ENCODE measurements at places on chromosomes 5 and 9.

GRCh38 chr5:172096207-172096940 is 89.9 kb upstream of the FBXW11 start:
- no peak for DNase-seq

DNA sequence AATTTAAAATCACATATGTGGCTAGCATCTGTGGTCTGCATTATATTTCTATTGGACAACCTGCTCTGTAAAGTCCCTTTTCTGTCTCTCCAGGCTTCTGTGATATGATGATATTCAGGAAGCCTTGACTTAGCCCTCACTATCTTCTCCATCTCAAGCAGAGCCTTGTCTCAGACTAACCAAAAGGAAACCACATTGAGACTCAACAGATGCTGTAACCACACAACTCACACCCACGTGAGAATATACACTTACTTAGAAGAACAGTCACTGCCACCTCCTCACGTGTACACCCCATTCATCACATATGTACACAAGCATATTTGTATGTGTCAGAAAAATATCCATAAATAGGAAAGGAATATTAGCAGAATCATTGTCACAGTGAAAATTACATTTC is 33.6 kb downstream of the HTR4 start:
- DNase-seq = no peak

GRCh38 chr5:64140018-64140417 is 25.6 kb upstream of the RNF180 start:
- no peak for DNase-seq

DNA sequence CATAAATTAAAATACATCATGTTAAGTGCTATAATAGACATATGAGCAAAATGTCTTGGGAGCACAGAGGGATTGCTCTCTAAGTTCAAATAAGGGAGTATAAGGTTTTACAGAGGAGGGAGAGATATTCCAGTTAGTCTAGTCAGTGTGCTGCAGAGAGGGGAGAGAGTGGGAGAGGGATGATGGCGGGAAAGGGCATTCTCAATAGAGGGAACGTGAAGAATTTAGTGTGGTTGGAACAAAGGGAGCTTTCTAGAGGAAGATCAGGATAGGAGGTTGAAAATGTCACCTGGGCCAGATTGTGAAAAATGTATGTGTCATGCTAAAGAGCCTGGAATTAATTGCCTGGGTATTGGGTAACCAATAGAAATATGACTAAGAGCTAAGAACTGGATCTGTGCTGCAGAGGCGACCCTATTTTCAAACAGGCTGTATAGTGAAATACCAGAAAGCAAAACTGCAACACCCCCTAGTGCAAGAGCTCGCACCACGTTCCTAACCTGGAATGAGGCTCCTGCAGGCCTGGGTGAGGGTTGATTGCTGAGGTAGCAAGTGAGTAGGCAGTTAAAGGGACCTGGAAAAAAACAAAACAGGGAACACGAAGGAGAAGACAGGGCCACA is 791.8 kb upstream of the C9orf72 start:
- no peak for DNase-seq

- no peak for DNase-seq
Observed at GRCh38 chr9:125902214-125902613, 155.0 kb downstream of the PBX3 start.

- no peak for DNase-seq
Observed at GRCh38 chr5:78547183-78547582, 101.4 kb downstream of the LHFPL2 start.

GRCh38 chr5:32733590-32734340 is 22.6 kb downstream of the NPR3 start:
- DNase-seq = no peak

- DNase-seq = no peak
Observed at GRCh38 chr5:17216974-17217492, 398 bp upstream of the BASP1 start.

- DNase-seq = no peak
Observed at GRCh38 chr9:109016132-109016531, 2.8 kb upstream of the CTNNAL1 start.

GRCh38 chr5:5795074-5795771 is 372.7 kb downstream of the ICE1 start:
- no peak for DNase-seq

GRCh38 chr9:124381170-124381945 is 33.9 kb downstream of the PSMB7 start:
- no peak for DNase-seq

GRCh38 chr9:17394881-17395510 is 183.9 kb upstream of the SH3GL2 start:
- no peak for DNase-seq

GRCh38 chr9:36328798-36329411 is 70.7 kb upstream of the GNE start:
- DNase-seq = peak; percentile 74

GRCh38 chr5:6872441-6873160 is 159.4 kb downstream of the TENT4A start:
- DNase-seq = no peak

GRCh38 chr5:89071941-89072331 is 189.0 kb upstream of the MEF2C start:
- DNase-seq = no peak

DNA sequence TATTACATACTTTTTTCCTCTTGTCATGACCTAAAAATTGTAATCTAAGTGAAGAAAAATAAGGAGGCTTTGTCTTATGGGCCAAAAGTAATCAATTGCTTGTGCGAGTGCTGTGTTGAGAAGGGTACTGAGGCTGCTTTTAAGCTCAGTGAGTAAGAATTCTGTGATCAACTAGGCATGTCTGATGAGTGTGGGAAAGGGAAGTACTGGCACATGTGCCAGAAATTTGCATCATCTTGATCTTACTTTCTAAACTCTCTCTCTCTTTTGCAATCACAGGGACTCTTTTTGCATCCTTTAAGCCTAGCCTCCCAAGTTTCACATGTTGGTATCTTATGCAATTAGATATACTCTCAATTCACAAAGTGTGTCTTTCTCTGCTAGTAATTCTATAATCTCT is 329.9 kb downstream of the KIF4B start:
- DNase-seq = no peak

GRCh38 chr9:3760031-3760430 is 234.2 kb upstream of the RFX3 start:
- DNase-seq = no peak

DNA sequence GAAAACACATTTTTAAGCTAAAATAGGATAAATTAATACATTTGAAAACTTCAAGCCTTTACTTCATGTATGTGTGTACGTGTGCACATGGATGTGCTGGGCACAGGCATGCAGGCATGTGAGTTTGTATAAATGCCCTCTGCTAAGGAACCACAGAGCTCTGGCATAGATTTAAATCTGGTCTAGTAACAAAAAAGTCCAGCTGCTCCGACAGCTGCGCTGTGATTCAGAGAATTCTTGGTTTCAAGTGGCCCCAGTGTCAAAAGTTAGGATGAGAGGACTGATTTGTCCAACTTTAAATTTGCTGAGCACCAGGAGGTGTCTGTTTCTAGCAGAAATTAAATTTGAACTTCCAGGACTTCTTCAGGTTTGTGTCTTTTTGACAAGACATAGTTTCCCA is 203.7 kb upstream of the TUT7 start:
- no peak for DNase-seq

DNA sequence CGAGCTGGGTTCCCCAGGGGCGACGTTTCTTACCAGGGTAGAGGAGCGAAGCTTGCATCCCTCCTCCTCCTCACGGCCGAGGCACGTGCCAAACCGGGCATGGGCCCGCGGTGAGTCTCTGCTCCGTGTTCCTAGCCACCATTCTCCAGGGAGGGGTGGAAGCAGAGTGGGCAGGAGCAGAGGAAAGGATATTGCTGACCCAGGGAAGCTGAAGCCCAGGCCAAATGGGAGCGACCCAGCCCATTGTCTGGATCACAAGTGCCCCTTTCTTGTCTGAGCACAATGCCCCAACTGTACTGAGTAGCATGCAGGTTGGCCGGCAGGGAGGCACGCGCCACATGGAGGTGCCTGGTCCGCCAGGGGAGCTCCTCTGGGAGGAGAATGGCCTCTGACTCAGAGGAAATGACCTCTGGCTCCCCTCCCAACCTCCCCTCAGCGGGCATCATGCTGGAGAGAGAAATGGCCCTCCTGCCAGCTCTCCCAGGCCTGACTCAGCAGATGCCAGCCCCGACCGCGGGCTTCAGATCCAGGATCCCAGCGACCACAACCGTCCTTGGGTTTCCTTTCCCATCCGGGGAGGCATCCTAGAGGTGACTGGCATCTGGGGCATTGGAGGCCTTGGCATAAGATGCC is 1.1 kb downstream of the PRR7 start:
- no peak for DNase-seq

- DNase-seq = no peak
Observed at GRCh38 chr5:6362846-6363245, 15.5 kb downstream of the MED10 start.

- no peak for DNase-seq
Observed at GRCh38 chr5:119273391-119273839, 82.4 kb upstream of the TNFAIP8 start.

GRCh38 chr9:117919538-117919937 is 215.3 kb downstream of the TLR4 start:
- no peak for DNase-seq

- no peak for DNase-seq
Observed at GRCh38 chr5:92635001-92635461, 946.0 kb downstream of the NR2F1-AS1 start.

DNA sequence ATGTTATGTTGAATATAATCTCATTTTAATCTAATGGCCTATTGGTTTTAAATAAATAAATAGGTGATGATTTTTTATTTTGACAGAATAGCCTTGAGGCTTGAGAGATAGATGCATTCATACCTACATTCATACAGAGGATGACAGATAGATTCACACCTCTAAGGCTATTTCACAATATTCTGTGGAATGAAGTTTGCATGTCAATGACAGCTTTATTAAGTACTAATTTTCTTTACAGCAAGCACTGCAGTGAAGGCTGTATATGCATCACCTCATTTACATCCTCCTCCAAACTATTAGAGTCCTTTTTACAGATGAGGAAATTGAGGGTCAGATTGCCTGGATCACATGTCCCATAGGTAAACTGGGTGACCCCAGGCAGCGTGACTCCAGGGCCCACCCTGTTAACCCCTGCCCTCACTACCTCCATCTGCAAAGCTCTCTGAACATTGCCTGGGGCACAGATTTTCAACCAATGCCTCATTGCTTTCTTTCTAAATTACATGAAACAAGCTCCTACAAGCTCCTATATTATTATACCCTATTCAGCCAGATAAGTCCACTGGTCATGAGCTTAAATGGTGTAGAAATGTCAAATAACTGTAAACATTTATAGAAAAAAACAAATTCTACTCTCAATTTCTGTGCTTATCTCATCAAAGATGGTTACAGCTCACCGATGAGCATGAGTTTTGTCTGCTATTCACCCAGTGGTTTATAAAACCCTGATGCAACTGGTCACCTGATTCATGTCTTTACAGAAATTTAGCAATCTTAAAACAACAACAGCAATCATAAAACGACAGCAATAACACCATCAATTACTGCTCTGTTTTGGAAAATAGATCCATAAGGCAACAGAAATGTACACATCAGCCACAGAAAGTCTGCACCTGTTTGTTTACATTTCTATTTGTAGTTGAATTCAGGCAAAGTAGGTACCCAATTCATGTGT is 338.0 kb downstream of the NSG2 start:
- DNase-seq = no peak

DNA sequence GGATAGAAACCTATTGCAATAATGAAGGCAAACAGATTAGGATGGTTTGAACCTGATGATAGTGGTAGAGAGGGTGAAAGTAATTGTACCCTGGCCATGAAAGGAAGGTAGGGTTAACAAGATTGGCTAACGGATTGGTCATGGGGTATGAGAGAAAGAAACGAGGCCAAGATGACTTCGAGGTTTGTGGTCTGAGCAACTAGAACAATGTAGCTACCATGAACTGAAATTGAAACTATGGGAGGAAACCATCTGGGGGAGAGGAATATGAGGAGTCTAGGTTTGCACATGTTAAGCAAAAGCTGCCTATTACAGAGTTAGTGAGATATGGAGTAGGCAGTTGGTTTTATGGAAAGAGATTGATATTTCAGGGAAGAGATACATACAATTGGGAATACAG is 406.0 kb downstream of the PRELID2 start:
- no peak for DNase-seq

- no peak for DNase-seq
Observed at GRCh38 chr9:111074395-111074794, 36.1 kb upstream of the LPAR1 start.

DNA sequence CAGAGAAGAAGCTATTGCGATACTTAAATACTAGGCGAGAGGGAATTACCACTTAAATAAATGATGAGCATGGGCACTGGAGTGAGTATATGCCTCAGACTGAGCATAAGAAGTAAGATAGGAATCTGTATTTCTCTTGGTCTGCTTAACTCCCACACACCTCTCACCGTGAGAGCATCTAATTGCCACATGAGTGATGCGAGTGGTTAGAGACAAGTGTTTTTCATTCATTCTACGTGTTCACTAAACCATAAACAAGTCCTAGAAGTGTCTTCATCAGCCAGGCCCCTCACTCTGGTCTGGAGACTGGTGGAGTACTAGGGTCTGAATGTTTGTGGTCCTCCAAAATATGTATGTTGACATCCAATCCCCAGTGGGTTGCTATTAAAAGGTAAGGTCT is 150.2 kb upstream of the SLC12A2 start:
- DNase-seq = no peak

DNA sequence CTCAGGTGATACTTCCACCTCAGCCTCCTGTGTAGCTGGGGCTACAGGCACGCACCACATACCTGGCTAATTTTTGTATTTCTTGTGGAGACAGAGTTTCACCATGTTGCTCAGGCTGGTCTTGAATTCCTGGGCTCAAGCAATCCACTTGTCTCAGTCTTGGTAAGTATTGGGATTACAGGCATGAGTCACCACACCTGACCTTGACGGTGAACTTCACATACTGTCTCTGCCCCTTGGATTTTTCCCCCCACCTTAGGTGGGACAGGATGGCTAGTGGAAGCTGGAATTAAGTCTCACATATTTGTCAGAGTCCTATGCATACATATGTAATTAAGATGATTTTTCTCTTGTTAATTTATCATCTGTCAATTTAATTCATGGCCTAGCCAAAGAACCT is 20.9 kb upstream of the RFK start:
- no peak for DNase-seq

GRCh38 chr9:133121198-133121914 is at the start of gene RALGDS:
RALGDS (minus strand) TSS chr9:133121240; CDS start chr9:133121154, 86 bp downstream.
- DNase-seq = peak; percentile 98

DNA sequence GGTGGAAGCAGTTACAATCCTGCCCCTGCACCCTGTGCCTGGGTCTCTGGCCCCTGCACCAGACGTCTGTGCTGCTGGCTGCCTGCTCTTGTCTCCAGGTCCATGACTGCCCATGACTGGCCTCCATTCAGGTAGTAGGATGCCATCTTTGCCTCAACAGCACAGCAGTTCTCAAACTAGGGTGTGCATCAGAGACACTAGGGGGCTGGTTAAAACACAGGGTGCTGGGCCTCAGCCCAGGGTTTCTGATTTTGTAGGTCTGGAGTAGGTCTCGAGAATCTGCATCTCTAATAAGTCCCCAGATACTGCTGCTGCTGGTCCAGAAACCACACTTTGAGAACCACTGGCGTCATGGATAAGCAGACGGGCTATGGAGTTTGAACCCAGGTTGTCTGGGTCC is 24.0 kb downstream of the COL15A1 start:
- no peak for DNase-seq

- no peak for DNase-seq
Observed at GRCh38 chr5:115952588-115952987, 9.7 kb upstream of the LVRN start.

Measured in HuH-7 (cell line).